Renal cortical epithelial cell (primary cell): ENCODE measurements at places on chromosomes 4 and X.

DNA sequence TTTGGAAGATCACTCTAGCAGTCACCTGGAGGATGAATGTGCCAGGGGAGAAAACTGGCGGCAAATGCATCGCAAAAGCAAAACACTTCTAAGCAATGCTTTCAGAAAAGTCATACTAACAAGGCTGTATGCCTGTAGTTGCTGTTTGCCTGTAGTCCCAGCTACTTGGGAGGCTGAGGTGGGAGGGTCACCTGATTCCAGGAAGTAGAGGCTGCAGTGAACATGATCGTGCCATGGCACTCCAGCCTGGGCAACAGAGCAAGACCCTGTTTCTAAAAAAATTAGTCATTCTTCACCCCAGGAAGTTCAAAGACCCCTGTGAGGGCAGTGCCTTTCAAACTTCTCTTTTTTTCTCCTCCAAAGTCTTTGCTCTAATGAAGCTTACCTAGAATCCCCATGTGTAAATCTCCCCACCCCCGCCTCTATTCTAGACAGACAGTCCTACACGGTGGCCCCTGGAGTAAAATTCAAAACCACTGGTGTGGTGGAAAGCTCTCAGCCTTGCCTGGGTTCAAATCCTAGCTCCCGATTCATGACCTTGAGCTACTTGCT is 5.5 kb downstream of the SOWAHD start:
- DNase-seq = no peak

DNA sequence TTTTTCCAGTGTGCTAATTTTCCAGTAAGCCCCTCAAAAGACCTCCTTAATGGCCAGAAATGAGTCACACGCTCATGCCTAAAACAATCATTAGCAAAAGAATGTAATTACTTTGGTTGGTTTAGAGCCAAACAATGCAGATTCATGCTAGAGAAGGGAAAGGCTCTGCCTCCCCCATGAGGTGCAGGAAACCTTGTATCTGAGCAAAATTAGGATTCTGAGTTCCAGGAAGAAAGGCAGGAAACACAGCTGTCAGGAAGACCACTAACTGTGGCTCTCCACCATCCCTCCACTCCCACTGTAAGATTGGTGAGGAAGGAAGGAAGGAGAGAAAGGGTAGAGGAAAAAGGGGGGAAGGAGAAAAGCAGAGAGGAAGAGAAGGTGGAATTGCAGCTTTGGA is 104.9 kb upstream of the DHX15 start:
- DNase-seq = peak; percentile 75

GRCh38 chr4:160136021-160136420 is 1033.1 kb downstream of the RAPGEF2 start:
- peak; percentile 64 for DNase-seq

- peak; percentile 51 for DNase-seq
These were observed at the start of gene GABRB1 for GRCh38 chr4:47031011-47031678. GABRB1 (plus strand) TSS chr4:47031567.

DNA sequence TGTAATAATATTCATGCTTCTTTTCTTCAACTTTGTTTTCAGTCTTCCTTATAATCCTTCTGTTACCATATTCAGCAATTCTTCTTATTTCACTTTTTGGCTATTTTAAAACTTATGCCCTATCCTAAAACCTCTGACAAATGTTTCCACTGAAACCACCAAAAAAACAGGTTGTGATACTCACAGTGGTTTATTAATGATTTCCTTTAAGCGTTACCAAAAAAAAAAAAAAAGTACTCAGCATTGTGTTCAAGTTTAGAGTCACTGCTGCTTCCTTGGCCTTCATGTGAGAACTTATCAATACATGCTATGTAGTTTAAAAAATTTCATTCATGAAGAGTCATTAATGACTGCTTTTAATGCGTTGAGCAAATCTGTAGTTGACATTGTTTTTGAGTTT is 35.4 kb upstream of the UGT2A3 start:
- DNase-seq = no peak

DNA sequence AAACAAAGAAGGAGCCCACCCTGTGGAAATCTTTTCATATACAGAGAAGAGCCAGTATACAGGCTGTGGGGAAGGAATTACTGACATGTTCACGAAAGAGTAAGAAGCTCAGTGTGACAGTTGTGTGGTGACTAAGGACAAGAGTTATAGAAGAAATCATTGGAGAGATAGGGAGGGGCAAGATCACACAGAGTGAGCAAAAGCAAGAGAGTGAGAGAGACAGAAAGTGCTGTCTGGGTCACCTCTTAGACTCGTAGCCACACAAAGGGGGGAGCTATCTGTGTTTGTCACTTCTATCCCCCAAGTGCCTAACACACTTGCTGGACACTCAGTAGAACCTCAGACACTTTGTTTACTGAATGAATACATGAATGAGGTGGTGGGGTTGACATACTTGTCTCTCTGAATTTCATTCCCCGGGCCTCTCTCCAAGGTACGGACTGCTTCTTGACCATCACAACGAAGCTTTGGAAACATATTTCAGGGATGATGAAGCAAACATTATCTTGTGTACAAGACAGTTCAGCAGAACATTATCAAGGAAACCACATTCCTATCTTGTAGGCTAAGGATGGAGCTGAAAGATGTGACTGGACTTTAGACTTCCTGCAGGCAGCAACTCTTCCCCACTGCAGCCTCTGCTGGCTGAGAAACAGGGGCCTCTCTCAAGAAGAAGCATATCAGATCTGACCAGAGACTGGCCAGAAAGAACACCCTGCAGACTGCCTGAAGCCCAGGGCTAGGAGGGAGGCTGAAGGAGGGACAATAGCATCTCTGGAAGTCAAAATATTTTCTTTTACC is 168.2 kb downstream of the AMELX start:
- no peak for DNase-seq
